NCI-H1694 (cell line): ENCODE measurements at places on chromosomes 3 and 15.

DNA sequence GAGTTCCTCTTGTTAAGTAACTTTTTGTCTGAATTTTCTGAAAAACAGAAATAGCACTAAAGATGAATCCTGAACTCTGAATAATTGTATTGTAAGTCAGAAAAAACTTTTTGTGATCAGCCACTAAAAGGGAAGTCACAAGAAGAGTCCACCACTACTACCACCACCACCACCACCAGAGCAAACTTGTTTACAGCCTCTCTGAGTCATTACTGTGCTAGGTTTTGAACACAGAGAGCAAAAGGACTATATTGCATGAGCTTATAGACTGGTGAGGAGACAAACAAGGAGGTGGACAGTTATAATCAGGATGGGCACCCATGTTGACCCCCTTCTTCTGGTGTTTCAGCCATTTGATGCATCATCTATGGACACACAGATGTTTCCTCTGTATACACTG is 141.7 kb downstream of the IL5RA start:
- no peak for DNase-seq

DNA sequence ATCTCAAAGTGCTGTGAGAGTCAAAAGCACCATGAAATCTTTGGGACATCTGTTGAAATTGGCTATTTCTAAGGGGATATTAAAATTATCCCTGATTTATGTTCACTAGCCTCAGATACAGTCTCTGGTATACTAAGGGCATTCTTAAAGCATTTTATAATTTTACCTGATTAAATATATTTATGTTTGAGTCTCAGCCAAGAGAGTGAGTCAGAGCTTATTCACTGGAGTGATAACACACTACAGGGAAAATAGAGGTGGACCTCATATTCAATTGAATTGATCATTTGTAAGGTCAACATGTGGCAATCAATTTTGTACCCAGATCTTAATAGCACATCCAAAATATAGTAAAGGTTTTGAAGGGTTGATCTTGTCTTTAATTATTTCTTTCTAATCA is 733.6 kb downstream of the EPHA3 start:
- DNase-seq, result no peak

DNA sequence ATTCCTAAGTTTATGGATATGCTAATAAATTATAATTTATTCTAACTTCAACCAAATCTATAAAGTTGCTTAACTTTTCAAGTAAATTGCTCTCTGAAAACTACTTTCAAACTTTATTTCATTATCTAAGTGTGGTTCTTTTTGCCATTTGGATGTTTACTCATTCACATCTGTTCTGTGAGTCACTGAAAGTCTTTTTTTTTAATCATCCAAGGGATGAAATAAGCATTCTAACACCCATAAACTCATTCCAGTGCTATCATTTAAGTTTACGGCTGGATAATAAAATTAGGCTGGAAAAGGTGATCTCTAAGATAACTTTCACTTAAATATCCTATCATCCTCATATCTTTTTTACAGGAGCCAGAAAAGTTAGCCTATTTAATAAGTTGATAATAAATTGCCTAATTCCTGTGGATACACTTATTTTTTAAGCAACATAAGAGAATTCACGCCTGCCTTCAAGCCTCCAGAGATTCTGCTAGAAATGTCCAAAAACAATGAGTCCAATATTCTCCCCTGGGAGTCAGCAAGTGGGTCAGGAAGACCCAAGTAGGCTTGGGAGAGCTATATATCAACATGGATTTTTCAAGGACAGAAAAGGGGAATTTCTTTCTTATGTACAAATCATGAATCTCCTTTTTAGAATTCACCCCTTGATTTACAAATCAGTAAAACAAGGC is 25.8 kb downstream of the SCG3 start:
- DNase-seq, result no peak

DNA sequence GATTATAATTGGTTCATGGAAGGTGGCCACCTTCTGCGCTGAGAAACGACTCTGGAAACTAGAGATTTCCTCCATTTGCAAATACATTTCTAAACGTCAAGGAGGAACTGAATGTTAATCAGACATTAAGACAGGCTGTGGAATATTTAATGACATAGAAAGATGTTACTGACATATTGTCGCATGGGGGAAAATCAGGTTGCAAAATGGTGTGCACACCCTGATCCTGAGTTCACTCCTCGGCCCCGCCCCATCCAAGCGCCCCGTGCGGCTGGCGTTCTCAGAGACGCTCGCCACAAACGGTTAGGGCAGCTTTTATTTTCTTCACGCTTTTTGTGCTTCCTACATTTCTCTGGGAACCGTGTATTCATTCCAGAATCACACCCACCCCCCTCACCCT is 10.7 kb downstream of the H1-8 start:
- no peak for DNase-seq

GRCh38 chr3:141894524-141895176 is 18.2 kb downstream of the ATP1B3 start:
- DNase-seq, result no peak

GRCh38 chr3:71497971-71498444 is 85.5 kb downstream of the FOXP1 start:
- DNase-seq, result no peak

- no peak for DNase-seq
These were observed 184.1 kb downstream of the LPP start for GRCh38 chr3:188338086-188338485.

DNA sequence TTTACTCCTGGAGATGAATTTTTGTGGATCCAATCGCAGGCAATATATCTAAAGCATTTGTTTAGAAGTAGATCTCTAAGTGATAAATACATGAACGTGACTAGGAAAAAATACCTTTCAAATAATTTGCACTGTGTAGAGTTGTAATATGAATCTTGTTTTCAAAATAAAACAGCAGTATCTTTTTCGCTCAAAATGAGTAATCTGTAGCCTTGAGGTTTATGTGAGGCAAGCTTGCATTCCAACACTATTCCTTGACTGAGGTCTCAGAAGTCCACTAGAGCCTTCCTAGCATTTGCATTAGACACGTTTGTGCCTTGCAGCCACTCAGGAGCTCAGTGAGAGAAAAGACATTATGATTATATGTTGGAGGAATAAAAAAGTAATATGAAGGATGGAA is 138.3 kb upstream of the ROBO1 start:
- no peak for DNase-seq

- DNase-seq, result no peak
These were observed 177.3 kb downstream of the GAP43 start for GRCh38 chr3:115800489-115801075.
